ENCODE measurements at places on chromosomes 6 and 20.

DNA sequence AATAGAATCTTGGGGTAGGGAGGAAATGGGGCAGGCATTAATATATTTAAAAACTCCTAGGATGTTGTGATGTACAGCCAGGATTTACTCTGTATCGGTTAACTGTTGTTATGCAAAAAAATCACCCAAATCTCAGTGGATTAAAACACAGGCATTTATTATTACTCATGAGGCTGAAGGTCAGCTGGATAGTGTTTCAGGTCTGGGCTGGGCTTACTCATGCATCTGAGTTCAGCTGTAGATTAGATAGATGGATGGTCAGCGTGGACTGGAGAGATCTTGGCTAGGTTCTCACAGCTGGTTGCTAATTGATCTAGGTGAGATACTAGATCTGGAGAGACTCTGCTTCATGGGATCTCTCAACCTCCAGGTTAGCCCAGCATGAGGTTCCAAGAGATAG is 131.4 kb downstream of the BTBD3 start:
- DNase-seq = no peak

- DNase-seq = no peak
These were observed 16.7 kb upstream of the DEF6 start for GRCh38 chr6:35280903-35281302.

DNA sequence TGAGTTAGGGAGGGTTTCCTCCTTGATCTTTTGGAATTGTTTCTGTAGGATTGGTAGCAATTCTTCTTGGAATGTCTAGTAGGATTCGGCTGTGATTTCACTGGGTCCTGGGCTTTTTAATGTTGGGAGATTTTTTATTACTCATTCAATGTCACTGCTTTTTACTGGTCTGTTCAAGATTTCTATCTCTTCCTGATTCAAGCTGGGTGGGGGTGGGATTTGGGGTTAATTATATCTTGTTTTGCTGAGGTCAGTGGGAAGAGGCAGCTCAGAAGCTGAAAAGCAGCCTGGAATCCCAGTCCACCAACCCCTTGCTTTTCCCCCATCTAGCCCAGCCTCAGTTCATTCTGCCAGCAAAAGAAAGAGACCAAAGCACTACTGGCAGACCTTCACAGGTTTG is 39.6 kb downstream of the SUMO4 start:
- DNase-seq = no peak

- DNase-seq = no peak
These were observed 425.9 kb upstream of the RNF217 start for GRCh38 chr6:124536157-124536841.

- no peak for DNase-seq
These were observed 32.9 kb upstream of the FAM50B start for GRCh38 chr6:3816251-3816650.

DNA sequence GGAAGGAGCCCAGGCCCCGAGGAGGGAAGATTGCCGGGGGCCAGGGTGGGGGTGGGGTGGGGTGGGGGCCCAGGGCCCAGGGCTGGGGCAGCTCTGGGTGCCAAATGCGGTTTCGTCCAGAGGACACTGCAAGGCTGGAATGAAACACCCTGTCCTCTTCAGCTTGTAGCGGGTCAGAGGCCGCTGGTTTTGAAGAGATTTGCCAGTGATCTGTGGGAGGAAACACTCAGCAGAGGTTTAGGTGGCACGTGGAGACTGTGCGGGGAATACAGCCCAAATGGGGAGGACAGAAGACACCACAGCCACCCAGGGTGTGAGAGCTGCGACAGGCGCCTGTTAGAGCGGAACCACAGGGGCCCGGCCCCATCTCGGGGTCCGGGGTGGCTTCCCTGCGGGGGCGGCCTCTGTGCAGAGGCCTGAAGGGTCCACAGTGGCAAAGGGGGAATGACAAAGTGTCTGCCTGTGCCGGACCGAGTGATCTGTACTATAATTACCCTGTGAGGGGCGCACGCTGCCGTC is 29.2 kb downstream of the FRMD1 start:
- DNase-seq = no peak

DNA sequence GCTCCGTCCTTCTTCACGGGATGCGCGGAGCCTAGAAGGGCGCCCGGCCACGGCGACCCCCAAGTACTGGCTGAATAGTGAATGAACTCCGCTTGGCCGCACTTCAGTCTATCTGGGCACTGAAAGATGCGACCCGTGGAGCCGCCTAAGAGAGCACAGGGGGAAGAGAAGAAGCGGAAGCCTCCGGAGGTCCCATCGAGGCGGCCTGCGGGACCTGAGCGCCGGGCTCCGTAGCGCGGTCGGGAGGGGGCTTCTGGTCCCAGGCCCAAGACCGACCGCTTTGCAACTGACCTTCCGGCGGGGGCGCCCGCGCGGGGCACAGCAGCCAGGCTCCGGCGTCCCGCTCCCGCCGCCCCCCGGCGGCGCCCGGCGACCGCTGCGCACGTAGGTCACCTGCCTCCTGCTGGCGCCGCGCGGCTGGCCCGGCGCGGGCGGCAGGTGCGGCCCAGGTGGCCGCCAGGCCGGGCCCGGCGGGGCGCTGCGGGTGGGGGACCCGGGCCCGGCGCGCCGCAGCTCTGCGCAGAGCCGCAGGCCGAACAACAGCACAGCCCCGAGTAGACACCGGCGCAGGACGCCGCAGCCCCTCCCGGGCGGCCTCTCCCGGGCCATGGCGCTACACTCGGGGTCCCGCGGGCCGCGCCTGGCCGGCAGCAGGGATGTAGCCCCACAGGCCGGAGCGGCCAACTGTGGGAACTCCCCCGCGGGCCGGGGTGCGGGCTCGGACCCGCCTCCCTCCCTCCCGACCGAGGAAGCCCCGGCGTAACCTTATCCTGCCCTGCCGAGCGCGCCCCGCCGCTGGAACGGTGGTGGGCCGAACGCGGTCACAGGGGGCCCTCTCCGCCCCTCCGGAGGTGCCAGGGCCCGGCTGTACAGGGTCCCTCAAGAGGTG is at the start of gene METTL24:
METTL24 (minus strand) TSS at position 686 of the 889 bp plus-strand sequence; CDS start at position 609, 77 bp downstream.
- no peak for DNase-seq

DNA sequence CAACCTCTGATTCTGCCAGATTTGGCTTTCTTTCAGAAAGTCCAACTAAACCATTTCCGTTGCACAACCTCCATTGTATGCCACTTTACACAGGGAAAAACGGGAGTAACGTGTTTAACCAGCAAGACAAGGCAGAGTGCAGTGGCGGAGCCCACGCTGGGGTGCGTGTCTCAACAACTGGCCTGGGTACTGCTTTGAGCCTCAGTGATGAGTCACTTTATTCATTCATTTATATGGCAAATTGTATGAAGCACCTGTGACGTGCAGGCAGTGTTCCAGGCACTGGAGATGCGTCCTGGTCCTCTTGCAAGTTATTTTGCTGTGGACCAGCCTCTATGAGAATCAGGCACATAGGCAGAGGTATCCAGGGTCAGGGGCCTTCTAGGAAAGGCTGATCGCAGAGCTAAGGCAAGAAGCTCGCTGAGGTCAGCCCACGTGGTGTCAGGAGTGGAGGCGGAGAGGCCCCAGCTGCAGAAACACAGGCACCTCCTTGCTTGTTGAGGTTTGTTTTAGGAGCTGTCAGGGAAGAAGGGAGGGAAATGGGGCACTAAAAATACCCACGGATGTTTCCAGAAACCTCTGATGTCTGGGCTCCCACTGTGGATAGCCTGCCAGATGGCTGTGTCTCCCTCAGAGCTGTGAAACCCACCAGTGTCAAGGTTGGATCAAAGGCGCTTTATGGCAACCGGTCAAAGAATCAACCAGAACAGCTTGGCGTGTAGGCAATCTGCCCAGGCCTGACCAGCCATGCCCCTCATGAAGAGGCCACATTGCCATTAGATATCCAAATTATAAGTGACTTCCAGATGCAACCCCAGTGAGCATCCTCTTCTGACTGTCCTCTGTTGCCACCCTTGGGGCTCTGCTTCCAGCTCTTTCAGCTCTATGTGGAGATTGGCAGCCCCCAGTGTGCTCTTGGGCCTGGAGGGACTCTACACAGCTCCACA is 157.2 kb downstream of the CD83 start:
- DNase-seq = no peak

- no peak for DNase-seq
These were observed 7.8 kb downstream of the MAVS start for GRCh38 chr20:3854462-3854871.

- DNase-seq = no peak
These were observed 233.6 kb downstream of the TPBG start for GRCh38 chr6:82597201-82597600.

DNA sequence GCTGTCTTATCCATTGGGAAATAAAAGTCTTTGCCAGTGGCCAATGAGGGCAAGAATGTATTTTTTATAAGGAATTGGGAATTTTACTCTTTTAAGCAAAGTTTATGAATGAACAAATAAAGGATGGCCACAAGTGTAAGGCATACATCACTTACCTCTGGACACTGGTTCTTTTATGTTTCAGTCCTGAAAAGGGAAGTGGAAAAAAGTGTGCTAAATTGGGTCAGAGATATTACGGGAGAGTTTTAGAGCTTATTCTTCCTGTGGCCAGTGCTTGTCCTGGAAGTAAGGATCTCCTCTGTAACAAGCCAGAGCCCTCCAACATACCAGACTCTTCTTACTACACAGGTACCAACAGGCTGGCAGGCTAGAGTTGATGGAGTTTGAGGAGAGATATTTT is 22.5 kb upstream of the RIPK1 start:
- no peak for DNase-seq

- no peak for DNase-seq
These were observed 209.8 kb downstream of the HIVEP2 start for GRCh38 chr6:142735204-142735603.

- DNase-seq = no peak
These were observed 631 bp upstream of the PABPC1L start for GRCh38 chr20:44908987-44909871.

DNA sequence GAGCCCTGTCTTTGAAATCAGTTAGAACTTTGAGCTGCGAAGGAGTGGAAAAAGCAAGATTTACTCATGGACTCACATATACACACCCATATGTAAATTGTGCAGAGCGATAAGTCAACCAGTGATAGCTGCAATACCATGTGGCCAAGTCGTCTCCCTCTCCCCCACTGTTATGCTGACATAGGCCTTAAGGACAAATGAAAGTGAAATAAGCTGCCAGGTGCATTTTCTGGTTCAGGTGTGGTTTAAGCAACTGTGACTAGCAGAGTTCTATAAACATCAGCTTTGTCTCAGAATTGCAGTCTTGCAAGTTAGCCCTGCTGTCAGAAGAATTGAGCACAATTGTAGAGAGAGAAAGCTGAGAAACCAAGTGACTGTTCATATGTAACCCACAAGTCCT is 9.6 kb downstream of the FAM83B start:
- no peak for DNase-seq

GRCh38 chr6:95321126-95321525 is 256.2 kb upstream of the MANEA start:
- no peak for DNase-seq

DNA sequence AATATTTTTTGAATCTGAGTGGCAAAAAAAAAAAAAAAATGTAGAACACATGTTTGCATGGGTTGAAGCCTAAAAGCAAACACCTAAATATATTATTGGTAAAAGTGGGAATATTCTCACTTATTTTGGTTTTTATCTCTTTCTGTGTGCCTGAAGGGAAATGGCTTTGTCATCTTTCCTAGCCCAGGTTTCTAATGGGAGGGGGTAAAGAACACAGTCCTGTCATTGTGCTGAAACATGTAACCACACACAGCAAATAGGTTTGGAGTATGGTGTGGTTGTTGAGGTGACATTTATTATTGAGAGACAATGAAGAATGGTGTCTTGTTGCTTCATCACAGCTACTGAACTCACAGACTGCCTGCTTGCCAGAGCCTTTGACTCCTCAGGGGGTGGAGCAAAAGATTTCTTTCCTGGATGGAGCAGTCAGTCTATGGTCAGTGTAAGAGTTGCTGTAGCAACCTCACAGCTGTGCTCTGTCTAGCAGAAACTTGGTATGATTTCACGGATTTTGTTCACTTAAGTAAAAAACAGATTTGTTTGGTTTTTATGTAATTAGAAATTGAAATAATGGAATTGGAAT is 70.2 kb downstream of the CEP57L1 start:
- no peak for DNase-seq

DNA sequence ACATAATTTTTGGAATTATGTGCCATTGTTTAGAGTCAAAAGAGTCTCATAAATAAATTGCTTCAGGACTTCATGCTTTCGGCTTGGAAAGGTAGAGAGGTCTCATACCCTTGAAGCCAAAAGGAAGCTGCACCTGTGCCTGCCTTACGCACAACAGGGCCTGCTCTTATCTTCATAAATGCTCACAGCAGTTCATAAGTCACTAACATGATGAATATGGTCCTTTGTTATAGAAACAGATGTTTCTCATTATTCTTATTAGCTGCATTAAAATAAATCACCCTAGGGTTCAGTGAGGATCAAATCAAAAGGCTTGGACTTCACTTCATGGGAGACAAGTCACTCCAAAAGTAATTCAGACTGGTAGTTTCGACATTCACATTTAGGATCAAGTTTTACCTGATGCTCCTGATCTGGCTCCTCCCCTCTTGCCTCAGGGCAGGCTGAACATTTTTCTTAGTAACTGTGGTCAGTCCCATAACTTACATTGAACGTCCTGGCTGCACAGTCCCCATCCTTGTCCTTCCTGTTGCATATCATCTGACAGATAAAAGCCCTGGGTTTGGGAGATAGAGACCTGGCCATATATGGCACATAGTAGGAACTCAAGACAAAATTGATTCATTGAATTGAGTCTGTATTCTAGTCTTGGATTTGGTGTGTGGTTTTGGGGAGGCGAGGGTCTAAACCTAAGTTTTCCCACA is 20.7 kb upstream of the SH3BGRL2 start:
- no peak for DNase-seq

DNA sequence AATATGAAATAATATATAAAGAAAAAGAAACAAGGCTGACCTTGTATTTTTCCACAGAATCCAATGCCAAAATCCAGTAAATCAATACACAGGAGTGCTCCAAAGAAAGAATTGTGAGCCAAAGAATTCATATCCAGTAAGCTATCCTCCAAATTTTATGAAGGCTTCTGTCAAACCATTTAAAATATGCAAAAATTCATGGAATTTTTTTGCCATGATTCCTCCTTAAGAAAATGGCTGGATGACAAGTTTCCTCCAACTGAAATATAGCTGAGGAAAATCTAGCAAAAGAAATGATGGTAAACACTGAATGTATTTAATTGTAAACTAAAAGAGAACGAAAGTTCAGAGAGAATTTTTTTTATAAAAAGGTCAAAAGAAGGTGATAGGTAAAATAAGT is 290.3 kb downstream of the UBE3D start:
- no peak for DNase-seq

DNA sequence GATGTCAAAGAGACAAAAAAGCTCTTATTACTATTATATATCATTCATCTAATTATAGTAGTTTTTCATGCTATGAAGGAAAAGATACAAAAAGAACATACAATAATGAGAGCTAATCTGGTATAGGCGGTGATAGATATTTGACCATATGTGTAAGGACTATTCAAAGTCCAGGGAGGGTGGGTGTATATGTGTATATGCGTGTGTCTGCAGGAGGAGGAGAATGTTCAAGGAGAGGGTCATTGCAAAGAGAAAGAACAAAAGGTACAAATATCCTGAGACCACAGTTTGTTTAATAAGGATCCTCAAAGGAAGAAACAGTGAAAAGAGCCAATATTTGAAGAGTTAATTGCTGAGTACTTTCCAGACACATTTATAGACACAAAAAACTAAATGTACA is 1288.6 kb upstream of the CITED2 start:
- no peak for DNase-seq

All from stimulated activated CD4-positive, alpha-beta T cell treated with anti-CD3 and anti-CD28 coated beads, Interleukin-1b, Interleukin-23, amount 100 ng/mL, for 1 hour (primary cell).